ENCODE measurements at places on chromosomes 16 and 17.
A peak's percentile ranks its signal among the peaks of the same experiment; 100 is the strongest.

DNA sequence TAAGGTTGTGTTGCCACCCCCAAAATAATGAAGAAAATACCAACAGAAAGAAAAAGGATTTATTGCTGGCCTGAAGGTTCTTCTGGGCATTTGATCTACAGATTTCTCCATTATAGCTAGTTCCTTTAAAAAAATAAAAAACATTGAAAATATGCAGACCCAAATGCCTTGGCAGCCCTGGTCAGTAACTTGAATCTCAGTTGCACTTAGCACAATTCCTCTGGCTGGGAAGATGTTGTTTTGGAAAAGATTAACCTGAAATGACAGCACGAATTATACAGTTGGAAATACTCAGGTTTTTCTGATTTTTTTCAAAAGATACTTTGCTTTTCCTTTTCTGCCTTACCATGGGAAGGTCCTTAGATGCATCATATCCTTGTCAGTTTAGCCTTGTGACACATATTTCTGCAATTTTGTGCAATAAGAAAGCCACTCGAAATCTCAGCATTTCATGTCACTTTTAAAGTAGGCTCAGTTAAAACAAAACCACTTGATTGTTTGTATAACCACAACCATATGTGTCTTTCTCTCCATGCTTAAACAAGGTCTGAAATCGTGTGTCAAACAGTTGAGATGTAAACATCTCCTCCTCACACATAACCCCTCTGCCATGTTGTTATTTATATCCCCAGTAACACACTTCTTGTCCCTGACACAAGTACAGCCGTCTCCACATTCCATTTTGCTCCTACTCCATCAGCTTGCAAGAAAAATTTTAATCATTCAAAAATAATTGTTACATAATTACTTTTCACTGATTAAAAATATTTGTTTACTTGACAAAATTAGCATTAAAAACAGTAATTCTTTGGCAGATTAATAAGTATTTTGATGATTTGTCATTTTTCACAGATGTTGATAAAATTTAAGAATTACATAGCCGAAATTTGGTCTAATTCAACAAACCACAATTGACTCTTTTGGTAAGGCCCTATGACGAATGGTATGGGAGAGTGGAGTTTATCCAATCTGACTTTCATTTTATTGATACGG lies 61.1 kb downstream of the SIAH1 start:
- no peak for DNase-seq

DNA sequence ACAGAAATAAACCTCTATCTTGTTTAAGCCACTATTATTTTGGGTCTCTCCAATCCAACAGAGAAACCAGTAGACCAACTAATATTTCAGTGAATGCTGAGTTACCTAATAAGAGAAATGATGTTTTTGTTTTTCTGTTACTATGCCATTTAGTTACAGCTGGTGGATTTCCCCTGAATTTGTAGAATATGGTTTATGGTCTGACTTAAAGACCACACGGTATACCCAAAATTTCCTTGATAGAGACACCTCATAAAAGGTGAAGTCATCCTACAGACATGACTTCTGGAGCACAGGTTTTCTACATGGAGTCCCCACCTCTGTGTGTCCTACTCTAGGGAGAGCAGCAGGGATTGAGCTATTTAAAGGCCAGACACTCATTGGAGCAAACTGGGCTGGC lies 13.3 kb downstream of the PIK3R5 start:
- no peak for DNase-seq

DNA sequence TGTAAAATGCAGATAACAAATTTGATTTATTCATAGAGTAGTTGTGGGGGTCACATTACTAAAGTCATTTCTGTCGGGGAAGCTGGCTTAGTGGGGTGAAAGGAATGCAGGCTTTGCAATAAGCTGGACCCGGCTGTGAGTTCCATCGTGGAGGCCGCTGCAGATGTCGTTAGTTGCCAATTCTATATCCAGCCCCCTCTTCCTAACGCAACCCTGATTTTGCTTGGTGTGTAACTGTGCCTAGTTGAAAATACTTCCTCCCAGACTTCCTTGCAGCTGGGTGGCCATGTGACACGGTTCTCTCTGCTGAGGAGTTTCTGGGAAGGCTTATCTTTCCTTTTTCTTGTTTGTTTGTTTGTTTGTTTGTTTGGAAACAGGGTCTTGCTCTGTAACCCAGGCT lies 4.5 kb downstream of the MFSD6L start:
- no peak for DNase-seq

DNA sequence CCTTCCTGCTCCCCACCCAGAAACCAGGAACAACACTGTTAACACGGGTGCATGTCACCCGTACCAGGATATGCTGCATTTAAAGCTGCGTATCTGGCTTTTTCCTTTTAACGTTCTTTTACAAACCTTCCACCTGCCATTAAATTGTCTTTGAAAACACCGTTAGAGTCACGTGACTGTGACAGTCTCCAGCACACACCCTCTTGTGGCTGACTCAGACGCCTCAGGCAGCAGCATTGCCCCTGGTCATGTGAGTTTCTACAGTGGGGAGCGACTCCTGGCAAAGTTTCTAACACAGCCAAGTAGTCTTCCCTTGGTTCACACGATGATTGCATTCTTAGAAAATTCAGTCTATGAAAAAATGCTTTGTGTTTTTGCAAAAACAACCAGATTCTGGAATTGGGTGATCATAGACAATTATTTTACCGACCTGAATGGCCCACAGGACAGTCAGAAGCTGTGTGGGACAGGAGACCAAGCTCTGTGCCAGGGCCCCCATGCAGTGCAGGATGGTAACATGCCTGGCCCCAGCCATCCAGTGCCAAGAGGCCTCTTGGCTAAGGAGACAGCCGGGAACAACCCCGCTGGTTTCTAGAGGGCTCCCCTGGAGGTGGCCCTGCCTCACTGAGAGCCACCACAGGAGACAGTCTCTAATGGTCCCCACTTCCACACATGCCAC lies 199.1 kb downstream of the KATNIP start:
- DNase-seq = peak; percentile 28

GRCh38 chr16:31113121-31114120 lies 4.0 kb upstream of the KAT8 start:
- DNase-seq = peak; percentile 82

DNA sequence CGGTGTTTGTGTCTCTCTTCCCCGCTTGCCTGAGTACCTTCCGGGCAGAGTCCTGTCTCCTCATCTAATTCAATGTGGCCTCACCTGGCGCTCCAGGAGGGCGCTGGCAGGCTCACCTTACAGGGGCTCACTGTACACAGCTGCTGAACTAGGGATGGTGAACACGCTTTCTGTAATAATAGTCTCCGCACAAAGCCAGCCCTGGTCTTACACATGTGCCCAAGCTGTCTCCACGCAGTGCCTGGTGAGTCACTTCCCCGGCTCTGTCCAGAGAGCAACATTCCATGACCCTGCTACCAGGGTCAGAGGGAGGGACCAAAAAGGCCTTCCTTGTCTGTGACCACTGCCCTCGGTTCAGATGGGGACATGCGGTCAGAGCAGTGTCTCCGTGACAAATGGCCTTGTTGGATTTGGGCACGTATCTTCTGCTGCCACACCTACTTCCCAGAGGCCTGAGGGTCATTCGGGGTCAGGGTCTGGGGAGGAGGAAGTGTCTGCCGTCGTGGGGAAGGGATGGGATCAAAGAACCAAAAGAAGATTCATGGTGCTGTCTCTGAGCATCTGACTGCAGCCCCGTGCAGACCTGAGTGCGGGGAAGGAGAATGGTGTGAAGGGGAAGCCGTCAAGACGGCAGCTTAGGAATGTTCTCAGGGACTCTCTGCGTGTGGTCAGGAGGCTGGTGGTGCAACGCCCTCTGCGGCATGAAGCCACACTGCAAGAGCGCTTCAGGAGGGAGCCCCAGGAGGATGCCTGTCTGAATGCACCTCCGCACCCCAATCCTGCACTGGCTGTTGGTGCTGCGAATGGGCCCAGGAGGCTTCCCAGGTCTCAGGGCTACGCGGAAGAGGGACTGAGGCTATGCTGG lies 68.8 kb downstream of the IL21R start:
- DNase-seq = no peak

GRCh38 chr17:46896991-46897390 lies 26.0 kb upstream of the GOSR2 start:
- DNase-seq = no peak

DNA sequence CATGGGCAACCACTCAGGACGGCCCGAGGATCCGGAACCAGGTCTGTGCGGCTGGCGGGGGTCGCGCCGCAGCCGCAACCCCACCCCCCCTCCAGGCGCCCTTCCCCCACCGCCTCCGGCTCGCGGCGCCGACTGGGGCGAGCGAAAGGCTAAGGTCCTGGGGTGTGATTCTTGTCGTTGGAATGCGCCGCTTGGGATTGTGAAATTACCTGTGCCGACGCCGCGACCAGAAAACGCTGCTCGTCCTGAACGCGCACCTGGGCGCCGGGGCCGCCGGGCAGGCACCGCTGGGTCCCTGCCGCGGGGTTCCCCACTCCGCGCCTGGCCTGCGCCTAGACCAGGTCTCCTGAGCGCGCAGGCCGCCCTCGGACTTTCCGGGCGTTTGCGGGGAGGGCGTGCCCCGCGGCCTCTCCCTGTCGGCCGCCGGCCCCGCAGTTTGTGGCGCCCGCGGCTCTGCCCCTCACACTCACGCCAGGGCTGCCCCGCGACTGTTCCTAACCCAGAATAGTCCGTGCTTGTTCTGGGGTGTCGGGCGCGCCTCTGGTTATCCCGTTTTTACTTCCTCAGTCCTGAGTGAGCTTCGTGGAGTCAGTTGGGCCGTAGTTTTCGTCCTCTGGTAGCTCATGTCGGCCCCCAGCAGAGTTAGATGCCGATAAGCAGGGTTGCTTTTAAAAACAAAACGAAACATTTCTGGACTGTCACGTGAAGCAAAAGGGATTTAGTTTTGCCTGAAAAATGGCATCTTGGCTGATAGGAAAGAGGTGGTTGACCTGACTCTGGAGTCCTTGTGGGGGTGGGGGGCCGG lies 147.2 kb downstream of the SPECC1 start:
- DNase-seq = no peak

Measured in HL-60 (cell line).